ENCODE measurements at places on chromosomes 16 and 17.

DNA sequence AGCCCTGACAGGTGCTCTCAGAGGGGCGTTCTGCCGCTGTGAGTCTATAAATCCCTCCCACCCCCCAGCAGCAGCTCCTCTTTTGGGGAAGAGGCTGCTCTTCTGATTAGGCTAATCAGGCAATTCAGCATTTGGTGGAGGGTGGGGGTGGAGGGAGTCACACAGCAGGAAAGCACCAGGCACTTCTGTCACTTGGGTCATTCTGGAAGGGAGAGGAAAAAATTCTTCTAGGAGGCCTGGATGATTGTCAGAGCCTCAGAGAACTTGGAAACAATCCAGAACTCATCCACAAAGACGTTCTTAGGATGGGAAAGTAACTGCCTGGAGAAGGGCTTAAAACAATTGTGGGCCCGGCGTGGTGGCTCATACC, 7.3 kb upstream of the SSTR2 start:
- no peak for DNase-seq

DNA sequence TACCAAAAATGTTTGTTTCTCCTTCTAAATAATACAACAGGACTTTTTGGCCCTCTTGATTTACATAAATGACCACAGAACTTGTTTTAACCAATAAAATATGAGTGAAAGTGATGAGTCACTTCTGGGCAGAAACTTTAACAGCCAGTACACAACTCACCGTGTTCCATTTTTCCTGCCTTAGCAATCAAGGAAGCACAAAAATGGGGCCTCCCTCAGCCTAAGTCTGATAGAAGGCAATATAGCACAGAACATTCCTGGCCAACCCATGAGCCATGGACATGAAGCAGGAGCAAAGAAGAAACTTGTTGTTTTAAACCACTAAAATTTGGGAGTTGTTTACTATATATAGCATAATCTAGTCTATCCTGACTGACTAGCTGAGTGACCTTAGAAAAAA, 61.1 kb upstream of the MTMR4 start:
- DNase-seq, result no peak

DNA sequence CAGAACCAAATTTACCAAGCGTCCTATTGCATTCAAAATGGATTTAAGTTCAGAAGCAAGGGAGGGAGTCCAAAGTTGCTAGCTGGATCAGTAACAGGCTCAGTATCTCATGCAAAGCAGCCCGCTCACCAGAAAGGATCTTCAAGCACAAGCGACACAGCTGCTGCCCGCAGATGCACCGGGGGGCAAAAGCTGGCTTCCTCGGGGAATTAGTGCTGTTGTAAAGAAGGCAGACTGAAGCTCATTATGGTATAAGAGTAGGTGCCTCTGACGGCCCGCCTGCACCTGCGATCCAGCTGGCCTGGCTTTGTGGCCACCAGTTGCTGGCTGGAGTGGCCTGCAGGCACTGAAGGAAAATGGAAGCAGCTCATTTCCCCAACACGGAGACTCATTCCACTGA, 128.4 kb upstream of the RCVRN start:
- DNase-seq, result no peak

DNA sequence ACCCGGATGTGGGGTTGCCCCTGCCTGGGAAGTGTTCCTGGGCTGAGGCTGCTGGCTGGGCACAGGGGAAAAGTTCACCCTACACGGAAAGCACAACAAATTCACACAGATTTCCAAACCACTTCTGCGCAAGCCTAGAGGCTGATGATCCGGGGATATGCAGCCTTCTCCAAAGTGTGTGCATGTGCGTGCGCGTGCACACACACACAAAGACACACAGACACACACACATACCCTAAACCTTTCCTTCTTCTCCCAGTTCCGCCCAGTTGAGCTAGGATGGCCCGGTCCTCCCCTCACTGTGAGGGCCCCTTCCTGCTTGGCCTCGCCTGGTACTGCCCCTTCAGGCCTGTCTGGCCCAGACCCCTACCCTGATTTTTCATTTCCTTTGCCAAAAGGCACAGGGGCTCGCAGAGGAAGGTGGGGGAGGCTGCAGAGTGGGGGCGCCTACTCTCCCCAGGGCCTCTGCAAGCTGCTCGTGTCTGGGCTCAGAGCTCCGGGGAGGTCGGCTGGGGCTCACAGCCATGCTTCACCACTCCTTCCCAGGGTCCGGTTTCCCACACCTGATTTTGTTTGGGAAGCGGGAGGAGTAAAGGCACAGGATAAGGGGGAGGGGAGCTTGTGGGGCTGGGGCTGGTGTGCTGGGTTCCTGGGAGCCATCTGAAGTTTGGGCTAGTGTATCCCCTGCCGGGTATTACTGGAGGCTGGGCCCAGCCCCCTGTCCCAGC, 144.7 kb downstream of the ENGASE start:
- DNase-seq, result no peak
